GM20000 (cell line): ENCODE measurements at places on chromosomes 1 and 21.
A peak's percentile ranks its signal among the peaks of the same experiment; 100 is the strongest.

DNA sequence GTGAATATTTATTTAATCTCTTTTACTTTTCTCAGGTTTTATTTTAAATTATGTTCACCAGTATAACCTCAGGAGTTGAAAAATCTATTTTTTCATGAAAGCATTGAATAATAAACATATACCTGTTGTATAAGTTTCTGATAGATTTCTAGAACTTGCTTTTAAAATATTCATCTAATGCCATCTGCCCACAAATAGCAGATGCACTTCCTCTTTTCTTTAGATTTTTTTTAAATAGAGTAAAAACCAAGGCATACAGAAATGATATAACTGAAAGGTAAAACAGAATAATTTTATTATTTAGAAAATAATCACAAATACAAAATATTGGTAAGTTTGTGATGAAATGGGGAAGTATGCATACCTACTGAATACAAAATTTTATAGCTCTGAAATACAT, 130.7 kb upstream of the PRMT6 start:
- DNase-seq: no peak

DNA sequence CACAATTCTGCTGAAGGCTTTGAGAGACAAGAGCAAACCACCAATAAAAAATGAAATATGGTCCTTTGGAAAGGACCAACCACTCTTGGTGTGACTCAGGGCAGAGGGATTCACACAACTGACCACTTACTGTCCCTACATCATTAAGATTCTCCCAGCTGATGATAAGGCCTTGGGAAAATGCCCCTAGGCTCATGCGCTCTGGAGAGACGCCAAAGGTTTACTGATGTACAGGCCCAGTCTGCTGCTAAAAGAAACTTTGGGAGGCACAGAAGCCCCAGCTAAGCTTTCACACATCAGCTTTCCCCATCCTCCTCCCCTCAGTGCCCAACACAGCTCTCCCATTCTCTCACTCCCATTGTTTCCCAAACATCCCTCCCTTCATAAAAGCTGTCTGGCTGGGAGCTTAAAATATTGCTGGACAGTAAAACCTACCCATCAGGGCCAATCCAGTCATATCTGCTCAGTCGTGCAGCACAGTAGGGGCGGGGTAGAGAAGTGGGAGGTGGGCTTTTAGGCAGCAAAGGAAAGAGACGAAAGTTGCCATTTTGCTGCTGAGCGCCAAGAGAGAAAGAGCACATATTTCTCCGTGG, at the start of gene GJA8:
Gene GJA8 (plus strand): TSS at position 543 of the 593 bp plus-strand sequence. CDS start 5,161 bp downstream, outside the sequence.
- DNase-seq: no peak

- DNase-seq: peak; percentile 65
Measured at GRCh38 chr1:242017580-242018233, 18.8 kb upstream of the MAP1LC3C start.

- DNase-seq: no peak
Measured at GRCh38 chr1:222124602-222125001, 382.7 kb upstream of the DUSP10 start.

GRCh38 chr1:107251839-107252238, 111.0 kb downstream of the NTNG1 start:
- DNase-seq: no peak

DNA sequence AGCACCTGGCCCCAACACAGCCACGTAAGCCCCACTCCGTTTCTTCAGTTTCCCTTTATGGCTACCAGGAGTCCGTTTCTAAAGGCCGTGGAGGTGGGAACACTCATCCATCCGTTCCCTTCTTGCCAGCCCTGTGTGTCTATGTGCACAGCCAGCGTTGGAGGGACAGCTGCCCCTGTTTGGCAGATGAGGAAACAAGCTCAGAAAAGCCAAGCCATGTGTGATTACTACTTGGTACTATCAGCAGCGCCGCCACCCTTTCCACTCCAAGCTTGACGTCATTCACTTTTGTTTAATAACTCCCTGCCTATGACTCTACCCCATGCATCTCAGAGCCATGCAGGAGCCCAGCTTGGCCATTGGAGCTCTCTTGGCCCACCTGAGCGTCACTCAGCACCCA, 3.5 kb downstream of the LRP8 start:
- no peak for DNase-seq

- DNase-seq: no peak
Measured at GRCh38 chr1:8197493-8198282, 120.2 kb upstream of the SLC45A1 start.

GRCh38 chr1:76832521-76832920, 34.8 kb upstream of the ST6GALNAC5 start:
- no peak for DNase-seq

DNA sequence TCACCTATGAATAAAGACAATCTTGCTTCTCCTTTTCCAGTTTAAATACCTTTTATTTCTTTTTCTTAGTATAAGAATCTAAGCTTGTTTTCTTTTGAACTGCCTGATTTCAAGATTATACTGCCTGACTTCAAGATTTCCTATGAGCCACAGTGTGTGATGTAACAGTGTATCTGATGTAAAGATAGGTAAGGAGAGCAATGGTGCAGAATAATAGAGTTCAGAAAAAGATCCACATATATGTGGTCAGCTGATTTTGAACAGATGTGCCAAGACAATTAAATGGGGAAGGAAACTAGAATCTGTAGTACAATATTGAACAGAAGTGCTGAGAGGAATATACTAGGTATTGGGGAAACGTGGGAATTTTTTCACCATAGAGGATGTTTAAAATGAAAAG, 21.0 kb downstream of the EXO1 start:
- no peak for DNase-seq

- no peak for DNase-seq
Measured at GRCh38 chr1:242187816-242188215, 188.9 kb upstream of the MAP1LC3C start.

GRCh38 chr21:41576013-41576615, 68.2 kb upstream of the TMPRSS2 start:
- DNase-seq: no peak

- no peak for DNase-seq
Measured at GRCh38 chr1:197394831-197395608, 127.0 kb downstream of the CRB1 start.

GRCh38 chr1:195970209-195970608, 638.0 kb downstream of the KCNT2 start:
- no peak for DNase-seq

DNA sequence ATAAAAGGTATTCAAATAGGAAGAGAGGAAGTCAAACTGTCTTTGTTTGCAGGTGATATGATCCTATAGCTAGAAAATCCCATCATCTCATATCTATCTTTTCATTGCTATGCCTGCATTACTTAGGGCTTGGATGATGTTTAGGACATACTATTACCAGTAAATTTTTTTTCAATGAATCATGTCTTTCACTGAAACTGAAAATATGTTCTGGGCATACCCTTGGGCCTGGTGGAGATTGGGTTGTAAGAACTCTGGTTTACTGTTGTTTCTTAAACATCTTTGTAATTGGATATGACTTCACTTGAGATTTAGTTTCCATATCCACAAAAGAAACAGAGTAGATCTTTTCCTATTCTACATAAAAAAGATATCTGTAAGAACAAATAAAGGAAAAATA, 502.2 kb upstream of the PRMT6 start:
- no peak for DNase-seq

DNA sequence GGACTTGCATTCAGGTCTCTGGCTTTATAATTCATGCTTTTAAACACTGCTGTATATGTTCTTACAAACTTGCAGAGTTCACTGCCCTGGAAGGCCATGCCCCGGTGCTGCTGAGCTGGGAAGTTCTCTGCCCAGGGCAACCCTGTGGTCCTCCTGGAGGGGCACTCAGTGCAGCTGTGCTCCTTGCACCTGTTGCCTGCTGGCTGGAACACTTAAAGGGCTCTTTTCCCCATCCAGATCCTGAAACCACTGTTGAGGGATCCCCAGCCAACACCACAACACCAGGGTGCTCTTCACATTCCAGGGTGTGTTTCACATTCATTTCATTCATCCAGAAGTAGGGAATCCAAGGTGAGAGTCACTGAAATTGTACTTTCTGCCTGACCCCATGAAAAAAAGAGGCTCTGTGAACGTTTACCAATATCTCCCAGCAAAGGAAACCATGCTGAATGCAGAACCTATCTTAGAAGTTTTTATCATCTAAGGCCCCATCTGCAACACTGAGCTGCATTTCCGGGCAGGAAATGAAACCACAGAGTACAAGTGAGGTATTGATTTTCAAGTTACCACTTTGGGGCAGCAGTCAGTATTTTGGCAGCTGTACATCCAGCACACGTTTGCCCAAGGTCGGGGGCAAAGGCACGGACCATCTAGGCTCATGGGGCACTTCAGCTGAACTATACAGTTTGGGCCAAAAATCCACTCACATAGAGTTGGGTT, 16.4 kb upstream of the KIAA0040 start:
- DNase-seq: peak; percentile 35

GRCh38 chr1:93014168-93014567, 52.9 kb upstream of the DIPK1A start:
- DNase-seq: no peak

GRCh38 chr1:167861664-167862381, 52.1 kb downstream of the ADCY10 start:
- DNase-seq: no peak

GRCh38 chr1:182164273-182164672, 102.8 kb upstream of the ZNF648 start:
- no peak for DNase-seq

GRCh38 chr1:40646315-40646714, 19.2 kb downstream of the RIMS3 start:
- no peak for DNase-seq

GRCh38 chr1:1841575-1841995, 49.3 kb downstream of the GNB1 start:
- no peak for DNase-seq

- DNase-seq: no peak
Measured at GRCh38 chr21:45432575-45433255, 27.8 kb downstream of the COL18A1 start.

- peak; percentile 88 for DNase-seq
Measured at GRCh38 chr1:161068306-161069234, 1.1 kb downstream of the ARHGAP30 start.

DNA sequence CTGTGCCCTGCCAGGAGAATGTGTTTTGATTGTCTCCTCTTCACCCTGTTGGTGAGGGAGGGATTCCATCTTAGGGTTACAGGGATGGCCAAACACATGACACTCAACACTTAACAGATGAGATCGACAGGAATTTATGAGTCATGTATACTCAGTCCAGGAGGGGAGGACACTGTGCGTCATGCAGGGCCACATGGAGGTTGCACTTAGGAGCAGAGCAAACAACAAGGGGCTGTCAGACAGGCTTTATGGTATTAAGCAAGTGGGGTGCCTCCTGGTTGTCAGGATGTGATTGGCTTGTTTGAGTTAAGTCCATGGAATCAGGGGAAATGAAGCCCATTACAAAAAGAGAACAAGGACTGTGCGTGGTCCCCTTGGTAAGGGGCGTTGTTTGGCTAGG, 26.9 kb downstream of the EDARADD start:
- no peak for DNase-seq

- DNase-seq: no peak
Measured at GRCh38 chr1:50929376-50929958, 30.6 kb downstream of the FAF1 start.

GRCh38 chr1:178470411-178470960, 26.3 kb downstream of the CLEC20A start:
- DNase-seq: no peak

DNA sequence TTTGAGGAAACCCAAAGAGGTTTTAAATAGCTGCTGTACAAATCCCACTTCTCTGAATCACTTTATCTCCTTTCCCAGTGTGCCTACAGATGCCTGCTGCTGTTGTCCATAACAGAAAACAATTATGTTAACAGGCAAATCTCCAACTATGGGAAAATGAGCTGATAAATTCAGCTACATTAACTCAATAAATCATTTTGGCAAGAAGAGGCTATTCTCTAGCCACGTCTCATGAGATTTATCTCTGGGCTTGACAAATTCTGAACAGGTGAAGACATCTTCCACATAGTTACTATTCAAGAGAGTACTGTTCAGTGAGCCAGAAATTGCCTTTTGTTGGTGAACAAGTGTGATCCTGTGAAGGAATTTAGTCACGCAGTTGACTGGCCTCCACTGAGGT, 327.1 kb upstream of the FMN2 start:
- no peak for DNase-seq

DNA sequence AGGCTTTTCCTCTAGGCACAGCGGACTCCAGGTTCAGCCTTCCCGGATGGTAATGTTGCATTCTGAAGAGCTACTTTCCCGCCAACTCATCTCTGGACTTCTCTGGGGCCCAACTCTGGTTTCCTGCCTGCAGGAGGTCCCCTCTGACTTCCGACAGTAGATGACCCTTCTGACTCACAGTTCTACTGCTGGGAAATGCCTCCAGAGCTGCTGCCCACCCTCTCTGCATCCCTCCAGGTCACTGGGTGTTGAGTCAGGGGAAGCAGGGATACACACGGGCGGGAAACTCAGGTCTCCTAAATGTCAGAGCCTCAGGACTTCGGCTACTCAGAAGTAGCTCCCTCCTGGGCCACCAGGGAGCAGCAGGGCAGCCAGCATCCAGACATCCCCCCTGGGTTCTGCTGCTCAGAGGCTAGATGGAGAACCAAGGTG, 2.1 kb upstream of the KIF21B start:
- peak; percentile 58 for DNase-seq

DNA sequence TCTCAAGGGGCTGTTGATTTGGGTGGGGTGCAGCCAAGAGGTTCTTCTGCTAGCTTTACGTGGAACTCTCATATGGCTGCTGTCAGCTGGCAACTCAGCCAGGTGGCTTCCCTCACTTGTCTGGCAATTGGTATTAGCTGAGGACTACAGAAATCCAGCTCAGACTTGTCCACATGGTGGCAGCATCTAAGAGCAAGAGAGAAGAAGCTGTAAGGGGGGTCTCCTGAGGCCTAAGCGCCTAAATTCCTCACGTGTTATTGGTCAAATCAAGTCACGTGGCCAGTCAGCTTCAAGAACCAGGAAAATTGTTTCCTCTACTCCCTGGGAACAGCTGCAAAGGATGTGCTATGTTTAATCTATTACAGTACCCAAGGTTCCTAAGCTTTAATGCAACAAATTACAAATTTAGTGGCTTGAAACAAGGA, 4.2 kb upstream of the DYRK3 start:
- DNase-seq: peak; percentile 74

DNA sequence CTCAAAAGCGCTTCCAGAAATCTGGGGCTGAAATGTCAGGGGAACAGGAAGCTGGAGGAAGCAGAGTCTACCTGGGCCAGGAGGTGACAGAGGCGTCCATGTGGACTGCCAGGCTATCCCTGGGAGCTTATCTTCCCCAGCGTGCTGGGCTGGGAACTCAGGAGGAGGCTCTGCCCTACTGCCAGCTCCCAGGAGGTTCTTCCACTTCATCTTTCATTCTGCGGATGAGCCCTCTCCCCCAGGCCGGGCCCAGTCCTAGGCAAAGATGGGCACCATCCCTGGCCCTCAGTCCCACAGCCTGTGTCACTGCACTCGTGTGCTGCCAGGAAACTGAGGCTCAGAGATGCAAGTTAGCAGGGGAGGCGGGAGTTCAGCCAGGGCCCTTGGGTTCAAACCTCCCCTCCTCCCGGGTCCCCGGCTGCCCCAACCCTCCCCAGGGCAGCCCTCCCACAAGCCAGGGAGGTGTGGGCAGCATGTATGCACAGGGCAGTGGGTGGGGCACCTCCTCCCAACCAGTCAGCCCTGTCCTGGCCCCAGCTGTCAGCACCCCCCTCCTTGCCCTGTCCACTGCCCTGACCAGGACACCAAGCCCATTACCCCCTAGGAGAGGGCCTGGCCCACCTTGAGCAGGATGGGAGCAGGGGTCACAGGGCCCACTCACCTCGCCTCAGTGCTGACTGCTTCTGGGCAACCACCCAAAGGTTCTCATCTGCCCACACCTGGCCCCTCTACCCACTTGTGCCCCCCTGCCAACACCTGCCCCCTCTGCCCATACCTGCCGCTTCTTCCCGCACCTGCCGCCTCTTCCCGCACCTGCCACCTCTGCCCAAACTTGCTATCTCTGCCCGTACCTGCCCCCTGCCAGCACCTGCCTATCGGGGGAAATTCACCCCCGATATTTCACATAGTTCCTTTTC, 226.0 kb downstream of the NPHP4 start:
- DNase-seq: no peak
